ENCODE measurements at places on chromosomes 12 and 14.

- no peak for DNase-seq
Observed at GRCh38 chr14:56666716-56667115, 87.1 kb downstream of the TMEM260 start.

GRCh38 chr12:27013611-27014084 is 536 bp downstream of the TM7SF3 start:
- no peak for DNase-seq

DNA sequence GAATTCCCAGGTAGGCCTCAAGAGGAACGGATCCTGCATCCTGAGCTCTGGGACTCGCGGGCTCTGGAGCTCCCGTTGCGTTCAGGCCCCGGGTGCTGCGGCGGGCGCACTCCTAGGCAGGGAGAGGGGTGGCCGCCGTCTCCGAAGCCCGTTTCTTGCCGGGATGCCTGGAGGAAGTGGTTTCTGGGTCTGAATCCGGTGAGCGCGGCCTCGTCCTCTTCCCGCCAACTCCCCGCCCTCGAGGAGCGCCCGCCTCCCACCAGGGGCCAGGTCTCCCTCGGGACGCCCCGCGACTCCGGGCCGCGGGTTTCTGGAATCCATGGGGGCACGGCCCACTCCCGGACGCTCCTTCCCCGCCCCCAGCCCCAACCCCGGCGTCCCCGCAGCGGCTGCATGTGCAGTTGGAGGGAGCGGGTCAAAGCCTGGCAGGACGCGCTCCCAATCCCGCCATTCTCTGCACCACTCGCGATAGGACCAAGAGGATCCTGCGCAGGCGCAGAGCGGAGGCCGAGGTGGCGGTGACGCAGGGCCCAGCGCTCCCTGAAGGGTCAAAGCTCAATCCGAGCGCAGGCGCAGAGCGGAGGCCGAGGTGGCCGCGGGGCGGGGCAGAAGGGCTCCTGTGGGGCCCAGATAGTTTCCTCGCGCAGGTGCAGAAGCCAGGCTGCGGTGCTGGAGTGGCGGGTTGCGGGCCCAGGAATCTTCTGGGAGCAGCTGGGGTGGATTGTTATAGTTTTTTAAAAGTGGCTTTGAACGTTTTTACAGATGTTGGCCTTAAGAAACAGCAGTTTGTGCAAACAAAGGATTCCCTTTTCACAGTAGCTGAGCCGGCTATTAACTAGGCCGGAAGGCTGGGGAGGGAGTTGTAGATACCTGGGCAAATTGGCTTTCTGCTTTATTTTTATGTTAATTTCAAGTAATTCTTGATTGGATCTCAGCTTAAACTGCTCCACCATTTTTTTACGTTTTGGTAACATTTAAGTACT is 796.4 kb downstream of the AACS start:
- peak; percentile 92 for DNase-seq

- DNase-seq, result no peak
Observed at GRCh38 chr14:102264775-102265174, 40.2 kb downstream of the MOK start.

GRCh38 chr14:21833836-21834235 is 160.2 kb upstream of the OR4E1 start:
- no peak for DNase-seq

DNA sequence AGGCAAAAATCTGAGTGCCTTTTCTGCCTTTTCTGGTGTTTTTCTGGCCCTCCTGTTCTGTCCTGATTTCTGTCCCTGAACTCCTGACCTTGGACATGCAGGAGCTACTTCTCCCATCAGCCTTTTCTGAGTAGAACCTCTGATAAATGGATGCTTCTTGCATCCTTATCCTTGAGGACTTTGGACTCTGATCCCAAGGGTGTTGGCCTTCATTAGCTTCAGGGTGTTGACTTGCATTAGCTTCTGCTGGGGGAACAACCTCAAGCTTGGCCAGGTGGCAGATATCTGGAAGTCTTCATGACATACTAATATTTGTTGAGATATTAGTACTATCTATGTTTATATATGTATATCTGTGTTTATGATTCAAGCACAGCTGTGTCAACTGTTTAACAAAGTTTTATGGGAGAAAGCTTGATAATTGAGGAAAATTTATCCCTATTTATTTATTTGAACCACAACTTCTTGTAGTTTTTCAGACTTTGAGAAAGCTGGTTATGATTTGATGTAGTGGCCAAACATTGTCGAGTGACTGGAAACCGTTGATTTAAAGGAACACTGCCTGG is 124.3 kb downstream of the CHST11 start:
- DNase-seq, result no peak

GRCh38 chr12:28603239-28603638 is 413.0 kb downstream of the CCDC91 start:
- DNase-seq, result no peak

GRCh38 chr12:131829791-131830334 is 1.7 kb downstream of the MMP17 start:
- no peak for DNase-seq

DNA sequence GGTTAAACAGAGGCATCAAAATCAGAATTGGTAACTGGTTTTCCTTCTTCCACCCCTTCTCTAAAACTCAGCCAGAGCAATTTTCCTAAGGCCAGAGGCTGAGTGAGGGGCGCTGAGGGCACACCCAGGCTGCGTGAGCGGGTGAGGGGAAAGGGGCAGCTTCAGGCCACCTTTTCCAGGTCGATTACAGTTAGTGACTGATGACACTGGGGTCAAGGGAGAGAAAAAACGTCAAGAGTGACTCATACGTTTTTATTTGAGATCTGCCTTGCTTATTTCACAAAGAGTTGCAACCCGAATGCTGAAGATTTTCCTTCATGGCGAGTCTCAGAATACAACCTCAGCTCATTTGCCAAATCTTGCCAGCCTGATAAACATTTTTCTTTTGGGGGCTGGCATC is 46.7 kb upstream of the EVL start:
- no peak for DNase-seq

- peak; percentile 93 for DNase-seq
Observed at GRCh38 chr14:37595809-37596621, 586 bp downstream of the TTC6 start.

DNA sequence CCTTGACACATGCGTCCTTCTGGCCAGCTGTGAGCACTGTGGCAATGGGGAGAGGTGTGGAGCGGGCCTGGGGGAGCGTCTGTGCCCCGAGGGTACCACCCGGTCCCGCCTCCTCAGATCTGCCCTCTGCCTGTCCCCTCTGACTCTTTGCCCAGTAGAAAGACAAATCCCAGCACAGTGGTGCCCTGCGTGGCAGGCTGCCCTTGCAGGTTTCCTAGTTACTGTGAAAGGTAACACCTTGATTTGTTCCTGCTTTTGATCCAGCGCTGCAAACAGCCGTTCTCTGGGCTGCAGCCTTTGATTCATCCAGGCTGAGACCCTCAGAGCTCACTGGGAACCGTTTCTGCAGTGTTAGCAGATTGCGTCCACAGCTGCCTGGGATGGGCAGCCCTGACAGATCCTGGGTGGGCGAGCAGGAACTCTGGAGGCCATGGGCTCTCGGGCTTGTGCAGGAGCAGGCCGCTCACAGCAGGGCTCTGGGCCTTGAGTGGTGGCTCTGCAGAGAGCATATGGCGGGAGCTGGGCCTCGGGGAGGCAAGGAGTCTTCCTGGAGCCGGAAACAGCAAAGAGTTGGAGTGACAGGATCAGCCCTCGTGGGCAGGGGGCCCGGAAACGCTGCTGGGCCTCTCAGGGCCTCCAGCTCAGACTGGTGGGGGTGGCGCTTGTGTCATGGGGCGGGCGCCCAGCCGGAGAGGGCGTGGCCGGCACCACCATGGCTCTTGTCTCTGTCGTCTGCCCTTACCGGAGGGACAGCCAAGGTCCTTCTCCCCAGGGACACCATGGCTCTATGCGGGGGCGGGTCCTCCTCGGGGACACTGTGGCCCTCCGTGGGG is 16.6 kb downstream of the FBRSL1 start:
- peak; percentile 69 for DNase-seq

- no peak for DNase-seq
Observed at GRCh38 chr12:100953677-100954076, 159.1 kb downstream of the ANO4 start.

- no peak for DNase-seq
Observed at GRCh38 chr12:32146074-32146873, 39.6 kb downstream of the BICD1 start.

GRCh38 chr14:65187421-65188049 is 85.2 kb upstream of the MAX start:
- DNase-seq, result no peak

DNA sequence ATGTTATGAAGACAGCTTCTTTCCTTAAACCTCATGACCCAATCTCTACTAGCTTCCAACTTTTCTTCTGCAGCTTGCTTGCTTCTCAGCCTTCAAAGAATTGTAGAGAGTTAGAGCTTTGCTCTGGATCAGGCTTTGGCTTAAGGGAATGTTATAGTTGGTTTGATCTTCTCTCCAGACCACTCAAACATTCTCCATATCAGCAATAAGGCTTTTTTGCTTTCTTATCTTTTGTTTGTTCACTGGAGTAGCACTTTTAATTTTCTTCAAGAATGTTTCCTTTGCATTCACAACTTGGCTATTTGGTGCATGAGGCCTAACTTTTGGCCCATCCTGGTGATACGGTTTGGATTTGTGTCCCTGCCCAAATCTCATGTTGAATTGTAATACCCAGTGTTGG is 163.8 kb downstream of the PCNX1 start:
- no peak for DNase-seq
